Activated CD4-positive, alpha-beta T cell treated with anti-CD3 and anti-CD28 coated beads, Interleukin-2, amount 10 ng/mL, durations not matched to agents 24 days and 14 days (primary cell): ENCODE measurements at places on chromosomes 5 and 9. TPM values are rescaled to one million over a fixed set of nuclear protein-coding genes. Genes with fewer than 3 reads are reported as not detected.

The FOXD4L4 gene
- total RNA-seq: not detected in 2 replicates

The NR5A1 gene
- total RNA-seq: not detected in 2 replicates

The TMC1 gene
- total RNA-seq: not detected in 2 replicates

DNA sequence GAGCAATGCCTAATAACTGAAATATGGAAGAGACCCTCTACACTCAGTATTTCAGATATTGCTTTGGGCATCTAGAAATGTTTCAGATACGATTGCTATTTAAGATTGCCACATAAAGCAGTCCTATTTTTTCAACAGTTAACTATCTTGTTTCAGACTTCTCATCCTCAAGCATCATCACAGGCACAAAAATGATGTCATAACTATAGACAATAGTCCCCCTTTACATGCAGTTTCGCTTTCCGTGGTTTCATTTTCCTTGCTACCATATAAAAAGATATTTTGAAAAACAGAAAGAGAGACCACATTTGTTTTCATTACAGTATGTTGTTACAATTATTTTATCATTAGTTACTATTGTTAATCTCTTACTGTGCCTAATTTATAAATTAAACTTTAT lies 347.4 kb downstream of the NDUFS4 start:
- no peaks in the 10 kb centered on the region for H3K36me3 ChIP-seq
- no peak overlapping the region for H3K27ac ChIP-seq
- no peaks in the 10 kb centered on the region for H3K27me3 ChIP-seq
- DNase-seq: no peak

- peaks cover 2% of the 10 kb centered on the region for H3K36me3 ChIP-seq
- H3K27me3 ChIP-seq: no peaks in the 10 kb centered on the region
- H3K4me3 ChIP-seq: no peak overlapping the region
Measured at GRCh38 chr9:98218562-98219363, 26.3 kb upstream of the CORO2A start.

- H3K36me3 ChIP-seq: no peaks in the 10 kb centered on the region
- H3K4me1 ChIP-seq: peaks cover 3% of the 10 kb centered on the region
- no peak overlapping the region for H3K4me3 ChIP-seq
- no peak for DNase-seq
- no peak overlapping the region for H3K27ac ChIP-seq
Measured at GRCh38 chr5:118253225-118254061, 734.9 kb downstream of the DTWD2 start.

GRCh38 chr9:137067860-137068538 lies 2.4 kb downstream of the SAPCD2 start:
- DNase-seq: peak; percentile 96
- peak overlapping the region; percentile 64 for H3K27ac ChIP-seq
- H3K27me3 ChIP-seq: no peaks in the 10 kb centered on the region
- H3K36me3 ChIP-seq: peaks cover 8% of the 10 kb centered on the region
- peak overlapping the region; percentile 76 for H3K4me3 ChIP-seq

DNA sequence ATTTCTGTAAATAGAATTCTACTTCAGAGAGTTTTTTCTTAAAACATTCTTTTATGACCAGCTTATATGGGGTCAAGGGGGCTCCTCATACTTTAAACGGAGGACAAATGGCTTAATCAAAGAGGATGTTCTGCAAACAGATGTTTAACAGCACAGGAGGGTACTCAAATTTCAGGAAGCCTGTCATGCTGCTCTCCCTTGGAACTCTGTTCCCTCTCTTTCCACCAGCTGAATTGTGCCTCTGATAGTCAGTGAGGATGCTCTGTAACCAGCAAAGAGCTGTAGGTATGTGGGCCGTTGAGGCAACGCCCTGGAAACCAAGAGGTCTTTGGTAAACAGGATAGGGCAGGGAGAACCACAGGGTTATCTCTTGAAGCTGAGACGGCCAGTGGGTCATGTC lies 161.1 kb downstream of the C5orf15 start:
- no peak overlapping the region for H3K4me3 ChIP-seq
- DNase-seq: no peak
- peaks cover 11% of the 10 kb centered on the region for H3K27me3 ChIP-seq
- no peaks in the 10 kb centered on the region for H3K36me3 ChIP-seq
- H3K4me1 ChIP-seq: no peaks in the 10 kb centered on the region
- no peak overlapping the region for H3K27ac ChIP-seq

DNA sequence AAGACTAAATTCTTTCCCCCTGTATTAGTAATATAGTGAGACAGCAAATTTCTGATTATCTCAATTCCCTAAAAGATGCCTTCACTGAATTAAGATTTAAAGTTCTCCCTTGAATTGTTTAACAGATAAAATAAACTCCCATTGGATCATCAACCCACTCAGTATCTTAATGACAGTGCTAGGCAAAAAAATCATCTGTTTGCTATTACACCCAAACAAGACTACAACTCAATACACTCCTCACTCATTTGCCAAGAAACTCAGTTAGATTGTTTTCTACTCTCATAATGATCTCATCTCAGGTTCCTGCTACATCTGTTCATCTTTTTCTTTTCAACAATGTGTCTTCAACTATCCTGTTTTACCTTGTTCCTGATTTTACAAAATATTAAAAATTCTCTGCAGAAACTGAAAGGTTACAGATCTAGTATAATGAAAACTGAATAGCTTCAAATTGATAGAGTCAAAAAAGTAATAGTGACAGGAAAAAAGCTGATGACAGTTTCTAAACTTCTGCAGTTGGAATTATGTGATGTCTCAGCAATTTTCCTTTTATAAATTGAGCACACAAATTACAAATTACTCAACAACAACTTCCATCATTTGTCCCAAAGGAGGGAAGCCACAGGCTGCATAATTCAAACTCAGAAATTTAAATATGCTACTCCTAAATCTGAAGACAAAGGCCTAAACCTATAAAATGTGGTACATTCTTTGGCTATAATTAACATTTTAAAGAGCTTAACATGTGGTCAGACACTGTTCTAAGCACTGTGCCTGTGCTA lies 39.4 kb downstream of the HOMER1 start:
- no peaks in the 10 kb centered on the region for H3K4me1 ChIP-seq
- no peak overlapping the region for H3K27ac ChIP-seq
- no peaks in the 10 kb centered on the region for H3K36me3 ChIP-seq
- H3K27me3 ChIP-seq: no peaks in the 10 kb centered on the region
- DNase-seq: no peak

- no peaks in the 10 kb centered on the region for H3K27me3 ChIP-seq
- no peaks in the 10 kb centered on the region for H3K4me1 ChIP-seq
- H3K4me3 ChIP-seq: no peak overlapping the region
- no peaks in the 10 kb centered on the region for H3K36me3 ChIP-seq
Measured at GRCh38 chr9:108469654-108470053, 386.1 kb downstream of the ACTL7B start.

DNA sequence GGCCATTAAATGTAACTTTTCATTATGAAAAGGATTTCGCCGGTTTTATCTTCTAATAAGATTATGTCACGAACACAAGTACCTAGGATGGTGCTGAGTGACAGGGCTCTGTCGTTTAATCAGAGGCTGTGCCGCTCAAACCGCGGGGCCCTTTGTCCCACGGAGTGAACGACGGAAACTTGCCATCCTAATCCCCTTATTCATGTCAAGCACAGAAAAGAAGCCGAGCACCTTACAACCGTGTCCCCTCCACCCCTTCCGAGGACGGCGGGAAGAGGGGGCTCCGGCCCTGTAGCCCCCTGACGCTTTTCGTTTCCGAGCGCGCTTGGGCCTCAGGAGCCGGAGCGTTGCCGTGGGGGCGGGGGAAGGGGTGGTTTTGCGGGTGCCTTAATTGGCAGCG lies 11.2 kb downstream of the LMX1B start:
- DNase-seq: no peak
- H3K4me3 ChIP-seq: no peak overlapping the region
- no peaks in the 10 kb centered on the region for H3K36me3 ChIP-seq
- no peak overlapping the region for H3K27ac ChIP-seq
- H3K4me1 ChIP-seq: peaks cover 4% of the 10 kb centered on the region
- peaks cover 89% of the 10 kb centered on the region for H3K27me3 ChIP-seq

DNA sequence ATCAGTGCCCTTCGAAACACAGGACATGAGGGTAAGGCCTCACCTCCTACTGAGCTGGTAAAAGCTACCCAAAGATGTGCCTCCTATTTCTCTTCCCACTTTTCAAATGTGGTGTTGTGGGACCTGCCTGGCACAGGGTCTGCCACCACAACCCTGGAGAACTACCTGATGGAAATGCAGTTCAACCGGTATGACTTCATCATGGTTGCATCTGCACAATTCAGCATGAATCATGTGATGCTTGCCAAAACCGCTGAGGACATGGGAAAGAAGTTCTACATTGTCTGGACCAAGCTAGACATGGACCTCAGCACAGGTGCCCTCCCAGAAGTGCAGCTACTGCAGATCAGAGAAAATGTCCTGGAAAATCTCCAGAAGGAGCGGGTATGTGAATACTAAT lies 1.9 kb downstream of the IRGM start:
- no peak overlapping the region for H3K4me3 ChIP-seq
- H3K27ac ChIP-seq: no peak overlapping the region
- H3K4me1 ChIP-seq: peaks cover 30% of the 10 kb centered on the region
- peaks cover 3% of the 10 kb centered on the region for H3K36me3 ChIP-seq
- H3K27me3 ChIP-seq: peaks cover 3% of the 10 kb centered on the region
- no peak for DNase-seq

DNA sequence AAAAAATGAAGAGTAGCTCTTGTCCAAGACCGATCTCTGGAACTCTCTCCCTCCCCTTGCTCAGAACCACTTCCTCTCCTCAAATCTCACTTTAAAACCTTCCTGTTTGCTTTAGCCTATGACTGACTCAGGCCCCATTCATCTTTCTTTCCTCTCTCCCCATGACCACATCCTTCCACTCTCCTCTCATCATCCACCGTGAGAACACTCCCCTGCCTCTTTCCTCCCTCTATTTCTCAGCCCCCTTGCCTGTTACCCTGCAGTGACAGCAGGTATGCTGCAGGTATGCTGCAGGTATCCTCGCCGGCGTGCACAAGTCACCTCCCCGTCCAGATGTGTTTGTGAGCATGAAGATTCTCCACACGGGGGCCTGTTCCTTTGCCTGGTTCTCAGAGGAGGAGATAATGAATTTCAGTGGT lies 505.3 kb downstream of the CCDC171 start:
- DNase-seq: peak; percentile 61
- peaks cover 6% of the 10 kb centered on the region for H3K27me3 ChIP-seq
- H3K27ac ChIP-seq: peak overlapping the region; percentile 63
- no peaks in the 10 kb centered on the region for H3K36me3 ChIP-seq
- peak overlapping the region; percentile 46 for H3K4me3 ChIP-seq
- H3K4me1 ChIP-seq: peaks cover 14% of the 10 kb centered on the region

GRCh38 chr5:54823006-54823405 lies 162.4 kb downstream of the ESM1 start:
- no peaks in the 10 kb centered on the region for H3K4me1 ChIP-seq
- H3K27ac ChIP-seq: no peak overlapping the region

- H3K27ac ChIP-seq: no peak overlapping the region
- no peak for DNase-seq
- no peaks in the 10 kb centered on the region for H3K36me3 ChIP-seq
- no peaks in the 10 kb centered on the region for H3K4me1 ChIP-seq
Measured at GRCh38 chr9:131036529-131037334, 27.8 kb downstream of the LAMC3 start.

DNA sequence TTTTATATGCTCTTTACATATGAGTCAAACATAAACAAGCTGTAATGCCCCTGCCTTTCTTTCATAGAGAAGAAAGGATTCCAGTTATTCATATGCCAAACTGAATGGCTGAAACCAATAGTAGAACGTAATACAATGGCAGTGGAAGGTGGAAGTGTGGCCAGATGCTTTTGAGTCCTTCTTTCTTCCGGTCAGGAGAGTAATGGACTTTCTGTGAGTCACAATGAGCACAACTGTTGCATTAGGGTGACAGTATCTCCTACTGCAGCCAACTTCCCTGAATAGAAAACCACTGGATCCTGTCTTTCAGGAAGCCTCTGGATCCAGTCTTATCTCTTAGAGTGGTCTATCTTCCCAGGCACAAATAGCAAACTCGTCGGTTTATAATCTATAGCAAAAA lies 855.2 kb downstream of the MAT2B start:
- H3K27ac ChIP-seq: no peak overlapping the region
- no peaks in the 10 kb centered on the region for H3K4me1 ChIP-seq
- H3K4me3 ChIP-seq: no peak overlapping the region
- no peak for DNase-seq
- H3K27me3 ChIP-seq: no peaks in the 10 kb centered on the region

DNA sequence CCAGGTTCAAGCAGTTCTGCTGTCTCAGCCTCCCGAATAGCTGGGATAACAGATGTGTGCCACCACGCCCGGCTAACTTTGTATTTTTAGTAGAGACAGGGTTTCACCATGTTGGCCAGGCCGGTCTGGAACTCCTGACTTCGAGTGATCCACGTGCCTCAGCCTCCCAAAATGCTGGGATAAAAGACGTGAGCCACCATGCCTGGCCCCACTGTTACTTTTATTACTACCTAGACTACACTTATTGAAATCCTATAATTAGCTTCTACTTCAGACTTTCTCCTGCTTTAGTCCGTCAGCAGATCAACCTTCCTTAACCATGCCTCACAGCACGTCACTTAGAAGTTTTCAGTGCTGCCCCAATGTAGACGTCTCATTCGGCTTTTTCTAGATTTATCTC lies 8.2 kb downstream of the ZBTB43 start:
- H3K4me3 ChIP-seq: no peak overlapping the region

DNA sequence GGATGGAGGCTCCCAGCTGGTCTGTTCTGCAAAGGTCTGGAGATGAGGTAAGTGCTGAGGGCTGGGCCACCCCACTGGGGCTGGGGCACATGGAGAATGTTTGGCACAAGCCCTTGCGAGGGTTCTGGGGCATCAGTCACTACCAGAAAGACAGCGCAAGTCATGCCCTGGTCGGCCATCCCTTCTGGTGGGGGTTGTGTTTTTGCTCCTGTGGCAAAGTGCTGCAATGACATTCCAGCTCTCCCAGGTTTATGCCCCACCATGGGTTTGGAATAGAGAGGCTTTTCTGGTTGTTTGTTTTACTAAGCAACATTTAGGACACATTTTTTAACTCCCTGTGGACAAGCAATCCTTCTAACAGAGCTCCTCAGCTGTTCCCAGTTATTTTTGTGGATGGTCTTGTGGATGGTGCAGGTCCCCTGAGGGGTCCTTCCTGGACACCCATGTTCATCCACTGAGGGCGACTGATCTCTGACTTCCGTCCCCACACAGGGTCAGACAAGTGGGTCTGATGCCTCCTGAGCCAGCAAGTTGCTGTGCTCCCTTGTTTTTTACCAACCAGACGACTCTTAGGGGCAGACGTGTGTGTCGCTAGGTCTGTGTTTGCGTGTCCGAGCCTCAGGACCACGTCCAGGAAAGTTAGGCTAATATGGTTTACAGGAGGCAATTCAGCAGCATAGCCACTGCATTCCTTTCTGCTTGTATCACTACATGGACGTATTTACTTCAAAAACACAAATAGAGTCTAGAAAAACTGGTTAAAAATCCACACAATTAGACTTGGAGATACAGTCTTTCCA lies 64.9 kb upstream of the ECM2 start:
- H3K27me3 ChIP-seq: no peaks in the 10 kb centered on the region
- no peak overlapping the region for H3K27ac ChIP-seq
- no peaks in the 10 kb centered on the region for H3K4me1 ChIP-seq
- H3K36me3 ChIP-seq: peaks cover 3% of the 10 kb centered on the region
- no peak for DNase-seq

GRCh38 chr9:29456940-29457339 lies 1883.7 kb upstream of the C9orf72 start:
- H3K27me3 ChIP-seq: no peaks in the 10 kb centered on the region
- H3K4me1 ChIP-seq: no peaks in the 10 kb centered on the region
- H3K27ac ChIP-seq: no peak overlapping the region
- no peak for DNase-seq
- H3K4me3 ChIP-seq: no peak overlapping the region

- H3K27ac ChIP-seq: no peak overlapping the region
- no peaks in the 10 kb centered on the region for H3K27me3 ChIP-seq
- DNase-seq: no peak
- no peak overlapping the region for H3K4me3 ChIP-seq
Measured at GRCh38 chr9:84283946-84284345, 56.6 kb downstream of the SLC28A3 start.

- H3K27me3 ChIP-seq: no peaks in the 10 kb centered on the region
- no peaks in the 10 kb centered on the region for H3K36me3 ChIP-seq
- H3K4me1 ChIP-seq: no peaks in the 10 kb centered on the region
Measured at GRCh38 chr9:105074491-105074890, 146.5 kb upstream of the ABCA1 start.
